Activated CD4-positive, alpha-beta T cell treated with anti-CD3 and anti-CD28 coated beads, Interleukin-2, amount 10 ng/mL, durations not matched to agents 7 days and 5 days (primary cell): ENCODE measurements at places on chromosomes 7 and 10. TPM values are rescaled to one million over a fixed set of nuclear protein-coding genes. Genes with fewer than 3 reads are reported as not detected.
A peak's percentile ranks its signal among the peaks of the same experiment; 100 is the strongest.

DNA sequence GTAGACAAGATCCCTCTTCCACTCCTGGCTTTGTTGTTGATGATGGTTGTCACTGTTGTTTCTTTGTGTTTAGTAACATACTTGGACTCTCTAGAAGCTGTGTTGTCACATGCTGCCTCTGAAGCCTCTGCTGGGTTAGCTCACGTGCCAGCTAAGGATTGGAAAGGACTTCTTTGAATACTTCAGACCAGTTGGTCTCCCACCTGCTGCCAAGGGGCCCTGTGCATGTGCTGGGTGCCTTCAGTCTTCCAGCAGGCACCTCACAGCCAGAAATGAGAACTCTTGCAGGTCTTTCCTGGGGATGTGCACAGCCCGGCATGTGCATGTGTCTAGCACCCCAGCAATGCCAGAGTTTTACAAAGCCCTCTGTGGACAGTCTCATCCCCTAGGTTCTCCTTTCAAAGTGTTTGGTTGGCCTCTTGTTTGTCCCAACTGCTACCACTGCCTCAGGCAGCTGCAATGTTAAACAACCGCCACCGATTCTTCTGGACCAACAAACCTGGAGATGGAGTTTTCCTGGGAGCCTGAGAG is 21.7 kb upstream of the NCAPG2 start:
- peaks cover 15% of the 10 kb centered on the region for H3K36me3 ChIP-seq
- no peak overlapping the region for H3K4me3 ChIP-seq
- H3K27me3 ChIP-seq: no peaks in the 10 kb centered on the region
- H3K4me1 ChIP-seq: peaks cover 10% of the 10 kb centered on the region
- H3K27ac ChIP-seq: peak overlapping the region; percentile 51

DNA sequence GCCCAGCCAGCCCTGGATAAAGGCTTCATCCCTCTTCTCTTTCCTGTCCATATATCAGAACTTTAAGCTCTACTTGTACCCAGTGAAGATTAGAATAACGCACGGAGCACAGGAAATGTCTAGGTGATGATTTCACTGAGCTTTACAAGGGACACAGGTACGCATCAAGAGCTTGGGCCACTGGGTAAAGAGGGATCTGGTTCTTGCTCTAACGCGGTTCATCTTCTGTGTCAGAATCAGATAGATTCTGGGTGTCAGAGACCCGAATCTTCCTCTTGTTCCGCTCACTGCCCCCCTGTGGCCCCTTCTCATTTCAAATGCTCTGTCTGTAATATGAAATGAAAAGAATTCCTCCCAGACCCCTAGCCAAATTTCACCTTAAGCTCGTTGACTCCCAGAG is 24.7 kb downstream of the IL2RA start:
- H3K36me3 ChIP-seq: peaks cover 74% of the 10 kb centered on the region
- H3K4me1 ChIP-seq: peaks cover 84% of the 10 kb centered on the region
- peak overlapping the region; percentile 50 for H3K4me3 ChIP-seq
- no peaks in the 10 kb centered on the region for H3K27me3 ChIP-seq

- no peak overlapping the region for H3K27ac ChIP-seq
- no peak overlapping the region for H3K4me3 ChIP-seq
- DNase-seq: no peak
- H3K27me3 ChIP-seq: peaks cover 45% of the 10 kb centered on the region
These were observed 8.2 kb upstream of the STARD3NL start for GRCh38 chr7:38169847-38170246.

DNA sequence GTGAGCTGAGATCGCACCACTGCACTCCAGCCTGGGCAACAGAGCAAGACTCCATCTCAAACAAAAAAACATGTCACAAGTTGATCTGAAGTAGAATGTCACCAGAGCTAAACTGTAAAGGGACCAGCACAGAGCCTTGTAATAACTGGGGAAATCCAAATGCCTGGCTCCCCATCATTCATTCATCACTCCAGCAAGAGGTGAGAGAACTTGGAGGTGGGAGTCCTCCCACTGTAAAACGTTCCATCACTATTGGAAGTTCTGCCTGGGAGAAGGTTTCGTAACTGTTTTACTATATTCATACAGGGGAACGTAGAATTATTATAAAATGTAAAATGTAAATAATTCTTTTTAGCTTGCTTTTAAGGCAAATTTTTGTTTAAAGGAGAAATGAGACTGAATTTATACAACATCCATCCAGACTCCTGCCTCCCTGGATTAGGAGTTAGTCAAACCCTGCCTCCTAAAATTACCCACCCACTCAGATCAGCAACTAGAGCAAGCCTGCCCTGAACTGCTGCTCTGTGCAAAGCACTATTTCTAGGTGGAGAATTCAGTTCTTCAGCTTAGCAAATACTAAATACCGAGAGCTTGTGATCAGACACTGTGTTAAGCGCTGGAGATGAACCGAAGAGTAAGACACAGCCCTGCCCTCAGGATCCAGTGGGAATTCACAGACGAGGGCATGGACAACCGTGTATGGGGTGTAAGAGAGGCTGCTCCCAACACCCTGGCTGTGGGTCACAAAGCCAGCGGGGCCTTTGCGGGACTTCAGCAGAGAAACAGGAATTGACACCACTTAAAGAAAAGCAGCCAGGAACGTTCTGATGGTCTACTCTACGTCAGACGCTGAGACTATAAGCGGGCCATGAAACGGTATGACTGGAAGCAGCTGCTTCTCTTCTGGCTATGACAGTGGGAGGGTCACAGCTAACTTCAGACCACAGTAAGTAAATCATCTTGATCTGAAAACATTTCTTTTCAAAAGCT is 208.3 kb downstream of the ZMYND11 start:
- H3K27me3 ChIP-seq: no peaks in the 10 kb centered on the region
- no peak overlapping the region for H3K4me3 ChIP-seq
- no peaks in the 10 kb centered on the region for H3K36me3 ChIP-seq
- no peak overlapping the region for H3K27ac ChIP-seq

The NEUROD6 gene
- total RNA-seq: not detected

DNA sequence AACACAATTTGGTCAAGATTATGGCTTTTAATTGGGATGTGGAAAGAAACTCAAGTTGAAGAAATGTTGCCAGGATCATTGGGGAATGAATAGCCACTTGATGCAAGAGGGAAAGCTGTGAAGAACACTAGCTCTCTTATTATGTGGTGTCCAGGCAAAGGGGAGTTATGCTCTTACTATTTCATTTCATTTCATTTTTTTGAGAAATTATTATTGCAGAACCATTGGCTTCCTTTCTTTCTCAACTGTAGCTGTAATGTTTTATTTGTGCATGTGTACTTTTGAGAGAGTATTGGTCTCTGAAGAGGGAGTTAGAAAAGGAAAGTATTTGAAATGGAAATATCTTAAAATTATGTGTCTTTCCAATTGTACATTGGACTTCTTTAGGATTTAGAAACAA is 312.6 kb upstream of the BMPER start:
- DNase-seq: no peak
- no peak overlapping the region for H3K4me3 ChIP-seq
- H3K36me3 ChIP-seq: no peaks in the 10 kb centered on the region
- no peak overlapping the region for H3K27ac ChIP-seq

DNA sequence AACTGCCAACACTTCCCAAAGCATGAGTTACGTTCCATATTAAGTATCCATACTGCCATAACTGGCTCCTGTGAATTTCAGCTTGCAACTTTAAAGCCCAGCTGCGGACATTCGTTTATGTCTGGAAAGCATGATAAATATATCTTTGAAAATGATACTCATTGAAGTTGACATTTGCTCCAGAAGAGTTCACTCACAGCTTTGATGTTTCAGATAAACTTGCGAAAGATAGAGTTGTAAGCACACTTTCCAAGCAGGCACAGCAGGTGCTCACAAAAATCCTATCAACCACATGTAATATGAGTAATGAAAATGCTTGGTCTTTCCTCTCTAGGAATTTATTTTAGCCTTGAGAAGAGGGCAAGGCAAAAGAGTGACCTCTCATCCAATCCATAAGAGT is 4.5 kb downstream of the CHCHD3 start:
- H3K27ac ChIP-seq: no peak overlapping the region
- H3K27me3 ChIP-seq: no peaks in the 10 kb centered on the region
- no peak overlapping the region for H3K4me3 ChIP-seq
- no peak for DNase-seq
- H3K4me1 ChIP-seq: peaks cover 21% of the 10 kb centered on the region
- peaks cover 8% of the 10 kb centered on the region for H3K36me3 ChIP-seq

GRCh38 chr10:128808921-128809440 is 658.1 kb upstream of the MGMT start:
- H3K27me3 ChIP-seq: no peaks in the 10 kb centered on the region
- DNase-seq: no peak
- H3K4me3 ChIP-seq: no peak overlapping the region
- H3K36me3 ChIP-seq: no peaks in the 10 kb centered on the region

The TRIM73 gene
- total RNA-seq: 13.1 TPM

The MYL10 gene
- total RNA-seq: not detected

The STOX1 gene
- 1.1 TPM for total RNA-seq

The SPDYE9 gene
- not detected for total RNA-seq

The SLC35G1 gene
- total RNA-seq: 4.4 TPM

- peaks cover 22% of the 10 kb centered on the region for H3K27me3 ChIP-seq
- no peak for DNase-seq
- H3K27ac ChIP-seq: no peak overlapping the region
- no peaks in the 10 kb centered on the region for H3K4me1 ChIP-seq
- H3K4me3 ChIP-seq: no peak overlapping the region
These were observed 15.6 kb upstream of the SLC25A13 start for GRCh38 chr7:96337519-96337918.

The LLCFC1 gene
- not detected for total RNA-seq

- no peak overlapping the region for H3K4me3 ChIP-seq
- H3K36me3 ChIP-seq: no peaks in the 10 kb centered on the region
These were observed 79.0 kb upstream of the TMEM168 start for GRCh38 chr7:112869111-112869774.

DNA sequence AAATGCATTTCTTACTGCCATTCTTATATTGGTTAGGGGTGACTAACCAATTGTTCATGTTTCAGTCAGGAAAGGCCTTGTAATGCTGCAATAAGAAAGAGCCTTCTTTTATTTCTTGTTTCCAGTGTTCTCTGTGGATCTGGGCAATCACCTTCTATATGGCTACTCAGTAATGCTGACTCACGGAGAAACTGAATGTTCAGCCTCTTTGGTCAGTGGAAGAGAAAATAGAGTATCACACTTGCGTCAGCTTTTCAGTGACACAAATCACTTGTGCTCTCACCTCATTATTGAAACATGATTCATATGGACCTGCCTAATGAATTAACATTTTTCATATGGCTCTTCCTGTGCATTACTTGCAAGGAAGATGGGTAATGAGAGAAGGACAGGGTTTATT is 243.9 kb upstream of the POT1 start:
- H3K4me3 ChIP-seq: no peak overlapping the region
- H3K27ac ChIP-seq: no peak overlapping the region
- no peaks in the 10 kb centered on the region for H3K4me1 ChIP-seq
- no peaks in the 10 kb centered on the region for H3K27me3 ChIP-seq
- no peaks in the 10 kb centered on the region for H3K36me3 ChIP-seq

GRCh38 chr10:83073472-83073871 is 1065.8 kb upstream of the GHITM start:
- no peaks in the 10 kb centered on the region for H3K4me1 ChIP-seq
- H3K36me3 ChIP-seq: no peaks in the 10 kb centered on the region
- H3K4me3 ChIP-seq: no peak overlapping the region
- H3K27ac ChIP-seq: no peak overlapping the region

DNA sequence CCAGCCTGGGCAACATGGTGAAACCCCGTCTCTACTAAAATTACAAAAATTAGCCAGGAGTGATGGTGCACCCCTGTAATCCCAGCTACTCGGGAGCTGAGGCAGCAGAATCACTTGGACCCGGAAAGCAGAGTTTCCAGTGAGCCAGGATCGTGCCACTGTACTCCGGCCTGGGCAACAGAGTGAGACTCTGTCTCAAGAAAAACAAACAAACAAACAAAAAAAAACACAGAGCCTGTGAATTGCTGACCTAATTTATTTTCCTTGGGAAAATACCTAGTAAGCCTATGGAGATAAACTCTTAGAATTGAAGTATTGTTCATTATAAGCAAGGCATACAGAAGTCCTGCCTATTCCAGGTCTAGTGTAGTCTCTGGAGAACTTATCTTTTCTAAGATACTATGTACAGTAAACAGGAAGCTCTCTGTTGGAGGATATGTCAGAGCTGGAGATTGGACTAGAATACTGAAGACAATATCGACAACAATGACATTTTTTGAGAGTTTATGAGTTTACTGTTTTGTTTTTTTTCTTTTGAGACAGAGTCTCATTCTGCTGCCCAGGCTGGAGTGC is 14.9 kb downstream of the GTF2I start:
- H3K4me3 ChIP-seq: no peak overlapping the region

DNA sequence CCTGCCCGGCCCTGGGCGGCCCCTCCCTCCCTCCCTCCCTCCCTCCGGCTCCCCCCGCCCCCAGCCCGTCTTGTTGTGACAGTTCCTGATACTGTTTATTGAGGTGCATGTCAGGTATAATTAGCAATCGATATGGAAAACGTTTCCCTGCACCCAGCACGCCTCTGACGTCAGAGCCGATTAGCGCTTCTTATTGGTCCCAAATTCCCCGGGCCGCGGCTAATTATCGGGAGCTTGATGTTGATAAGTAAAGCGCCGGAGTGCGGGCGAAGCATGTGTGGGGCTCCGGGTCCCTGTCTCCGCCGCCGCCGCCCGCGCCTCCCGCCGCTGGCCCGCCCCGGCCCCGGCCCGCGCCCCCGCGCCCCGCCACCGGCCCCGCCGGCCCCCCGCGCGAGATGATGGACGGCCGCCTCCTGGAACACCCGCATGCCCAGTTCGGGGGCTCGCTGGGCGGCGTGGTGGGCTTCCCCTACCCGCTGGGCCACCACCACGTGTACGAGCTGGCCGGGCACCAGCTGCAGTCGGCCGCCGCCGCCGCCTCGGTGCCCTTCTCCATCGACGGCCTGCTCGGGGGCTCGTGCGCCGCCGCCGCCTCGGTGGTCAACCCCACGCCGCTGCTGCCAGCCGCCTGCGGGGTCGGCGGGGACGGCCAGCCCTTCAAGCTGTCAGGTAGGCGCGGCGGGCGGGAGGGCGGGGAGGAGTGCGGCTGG is at the start of gene UNCX:
TSS of gene UNCX (plus strand) at position 250 of the 710 bp plus-strand sequence. CDS start at position 396, 146 bp downstream.
- DNase-seq: no peak
- peak within 1 kb of the TSS; percentile 68 for H3K27ac ChIP-seq
- H3K4me3 ChIP-seq: peak within 1 kb of the TSS; percentile 24
- H3K4me1 ChIP-seq: peaks cover 12% of the 10 kb centered on the region
- peaks cover 3% of the 10 kb centered on the region for H3K36me3 ChIP-seq

- H3K27ac ChIP-seq: no peak overlapping the region
- no peaks in the 10 kb centered on the region for H3K36me3 ChIP-seq
- no peaks in the 10 kb centered on the region for H3K4me1 ChIP-seq
- no peak for DNase-seq
- no peaks in the 10 kb centered on the region for H3K27me3 ChIP-seq
These were observed 364.1 kb downstream of the RPS24 start for GRCh38 chr10:78397786-78398185.

GRCh38 chr7:604884-605531 is 85.4 kb upstream of the PDGFA start:
- H3K4me3 ChIP-seq: peak overlapping the region; percentile 81
- peaks cover 76% of the 10 kb centered on the region for H3K4me1 ChIP-seq
- H3K27me3 ChIP-seq: no peaks in the 10 kb centered on the region
- peak overlapping the region; percentile 97 for H3K27ac ChIP-seq
- DNase-seq: no peak
